Stimulated activated naive CD8-positive, alpha-beta T cell treated with anti-CD3 and anti-CD28 coated beads, Interleukin-15, Interleukin-2, amounts not matched to agents 100 U/mL and 50 U/mL, for 24 hours (primary cell): ENCODE measurements at places on chromosomes 12 and 14.
A peak's percentile ranks its signal among the peaks of the same experiment; 100 is the strongest.

DNA sequence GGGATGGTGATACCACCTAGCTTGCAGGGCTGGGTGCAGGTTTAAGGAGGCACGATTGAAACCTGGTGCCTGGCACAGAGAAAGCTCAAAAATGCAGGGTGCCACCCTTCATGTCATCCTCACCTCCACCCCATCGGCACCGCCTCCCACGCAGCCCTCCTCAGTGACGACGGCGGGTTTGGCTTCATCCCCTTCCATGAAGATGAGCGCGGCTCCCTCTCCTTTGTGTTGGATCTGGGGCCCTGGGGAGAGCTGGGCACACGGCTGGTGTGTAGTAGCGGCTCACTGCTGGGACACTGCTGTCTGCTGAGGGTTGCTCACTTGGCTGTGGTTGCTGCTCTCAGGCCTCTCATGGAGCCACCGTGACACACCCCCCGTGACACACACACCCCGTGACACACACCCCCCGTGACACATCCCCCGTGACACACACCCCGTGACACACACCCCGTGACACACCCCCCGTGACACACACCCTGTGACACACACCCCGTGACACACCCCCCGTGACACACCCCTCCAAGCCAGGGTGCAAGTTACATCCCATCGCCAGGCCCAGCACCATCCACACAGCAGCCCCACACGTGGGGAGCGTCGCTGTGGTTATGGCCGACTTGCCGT lies 42.9 kb upstream of the FZD10 start:
- no peak for DNase-seq

- no peak for DNase-seq
These were observed 5.4 kb downstream of the SRSF5 start for GRCh38 chr14:69772082-69773017.

GRCh38 chr12:131222329-131223139 lies 268.8 kb downstream of the ADGRD1 start:
- peak; percentile 21 for DNase-seq

GRCh38 chr12:32490801-32491200 lies 91.4 kb downstream of the FGD4 start:
- DNase-seq = no peak

DNA sequence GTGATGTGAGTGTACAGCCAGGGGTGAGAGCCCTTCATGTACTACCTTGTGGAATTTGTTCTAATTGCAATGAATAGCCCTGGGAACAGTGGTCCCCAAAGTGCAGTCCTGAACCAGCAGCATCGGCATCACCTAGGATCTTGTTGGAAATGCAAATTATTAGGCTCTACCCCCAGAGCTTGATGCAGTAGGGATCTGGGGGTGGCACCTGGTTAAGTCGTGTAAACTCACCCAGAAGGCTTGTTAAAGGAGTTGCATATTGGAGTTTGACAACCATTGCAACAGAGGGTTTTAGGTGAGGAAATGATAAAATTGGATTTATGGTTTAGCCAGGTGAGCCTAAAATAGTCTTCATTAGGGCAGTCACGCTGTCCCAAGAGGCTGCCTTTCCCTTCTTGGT lies 73.2 kb downstream of the PLEKHG3 start:
- DNase-seq = no peak

GRCh38 chr14:78005325-78005724 lies 164.8 kb upstream of the NRXN3 start:
- no peak for DNase-seq

- DNase-seq = no peak
These were observed 33.7 kb downstream of the SYNE3 start for GRCh38 chr14:95482627-95483308.

DNA sequence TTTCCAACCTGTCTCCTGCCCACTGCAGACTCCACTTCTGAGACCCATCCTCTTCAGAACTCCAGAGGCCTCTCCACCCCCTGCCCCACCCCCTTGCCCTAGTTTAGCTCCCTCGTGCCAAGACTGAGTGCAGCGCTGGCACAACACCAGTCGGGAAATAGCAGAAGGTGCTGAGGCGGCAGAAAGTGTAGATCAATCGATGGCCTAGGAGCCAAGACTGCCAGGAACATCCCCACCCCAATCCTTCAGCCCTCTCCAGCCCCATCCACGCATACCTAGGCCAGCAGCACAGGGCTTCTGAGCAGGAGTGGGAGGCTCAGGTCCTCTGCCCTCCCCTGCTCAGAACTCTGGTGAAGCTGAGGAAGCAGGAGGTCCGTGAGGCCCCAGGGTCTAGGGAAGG lies 1.1 kb downstream of the CPNE6 start:
- DNase-seq = no peak

DNA sequence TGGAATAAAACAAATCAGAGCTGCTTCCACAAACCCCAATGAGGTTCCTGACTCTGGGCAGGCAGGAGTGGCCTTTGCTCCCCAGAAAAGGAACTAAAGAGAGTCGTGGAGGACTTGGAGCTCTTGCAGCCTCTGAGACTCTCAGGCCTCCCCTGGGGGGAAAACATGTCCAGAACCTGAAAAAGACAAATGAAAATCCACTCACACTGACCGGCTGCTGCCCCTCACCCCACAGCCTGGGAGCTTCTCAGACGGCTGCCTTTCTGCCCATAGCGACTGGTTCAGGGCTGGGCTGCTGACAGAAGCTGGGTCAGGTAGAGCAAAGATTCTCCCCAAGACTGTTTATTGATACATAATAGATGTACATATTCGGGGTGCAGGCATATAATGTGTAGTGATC lies 356.0 kb downstream of the ADGRD1 start:
- no peak for DNase-seq

DNA sequence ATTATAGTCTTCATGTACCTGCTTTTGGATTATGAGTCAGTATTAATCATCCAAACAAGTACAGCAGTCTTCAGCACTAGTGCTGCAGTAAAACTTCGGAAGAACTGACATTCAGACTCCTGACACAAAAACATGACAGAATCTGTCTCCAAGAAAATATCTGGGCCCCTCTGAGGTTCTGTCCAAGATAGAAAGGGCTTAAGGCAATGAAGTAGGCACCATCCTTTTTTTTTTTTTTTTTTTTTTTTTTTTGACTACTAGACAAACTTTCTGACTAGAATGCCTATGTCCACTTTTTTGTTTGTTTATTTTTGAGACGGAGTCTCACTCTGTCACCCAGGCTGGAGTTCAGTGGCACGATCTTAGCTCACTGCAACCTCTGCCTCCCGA lies 112.5 kb downstream of the MED13L start:
- DNase-seq = no peak

DNA sequence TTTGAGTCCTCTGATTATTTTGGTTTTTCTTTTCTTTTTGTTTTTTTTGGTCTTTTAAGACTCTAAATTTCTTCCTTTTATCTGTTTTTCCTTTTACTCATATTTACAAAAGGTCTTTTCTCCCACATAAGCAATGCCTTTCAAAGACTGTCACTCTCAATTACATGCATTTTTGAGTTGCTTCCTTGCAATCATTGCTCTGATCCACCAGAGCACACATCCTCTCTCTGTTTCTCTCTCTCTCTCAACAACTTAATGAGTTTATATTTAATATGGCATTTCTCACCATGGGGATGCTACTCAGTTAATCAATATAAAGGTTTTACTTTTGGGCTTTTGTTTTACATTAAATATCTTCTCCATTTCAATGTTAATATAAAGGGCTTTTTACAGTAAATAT lies 62.7 kb upstream of the OR10AD1 start:
- DNase-seq = no peak

- DNase-seq = peak; percentile 63
These were observed 99.1 kb upstream of the NAP1L1 start for GRCh38 chr12:76183459-76184186.

DNA sequence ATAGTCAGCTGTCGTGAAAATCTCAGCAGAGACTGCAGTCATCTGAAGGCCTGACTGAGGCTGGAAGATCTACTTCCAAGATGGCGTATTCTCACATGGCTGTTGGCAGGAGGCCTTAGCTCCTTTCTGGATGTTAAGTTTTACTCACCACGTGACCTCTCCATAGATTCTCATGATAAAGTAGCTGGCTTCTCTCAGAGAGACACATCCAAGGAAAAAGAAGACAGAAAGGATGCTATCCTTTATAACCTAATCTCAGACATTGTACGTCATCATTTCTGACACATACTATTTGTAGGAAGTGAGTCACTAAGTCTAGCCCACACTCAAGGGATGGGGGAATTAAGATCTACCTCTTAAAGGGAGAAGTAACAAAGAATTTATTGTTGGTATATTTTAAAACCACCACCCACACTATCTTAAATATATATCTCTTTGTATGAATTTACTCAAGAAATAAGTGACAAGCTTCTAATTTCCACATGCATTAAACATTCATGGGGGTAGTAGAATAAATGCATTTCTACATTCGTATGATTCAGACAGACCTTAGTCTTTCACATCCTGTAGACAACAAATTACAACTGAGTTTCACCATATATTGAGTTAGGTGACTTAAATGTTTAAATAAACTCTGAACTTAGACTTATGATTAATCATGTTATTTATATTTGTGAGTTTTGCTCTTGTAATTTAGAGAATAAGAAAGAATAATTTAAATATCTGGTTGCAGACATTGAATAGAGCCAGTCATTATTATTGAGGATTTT lies 411.0 kb downstream of the LRIG3 start:
- no peak for DNase-seq

GRCh38 chr14:69500736-69501135 lies 16.2 kb downstream of the PLEKHD1 start:
- DNase-seq = no peak

DNA sequence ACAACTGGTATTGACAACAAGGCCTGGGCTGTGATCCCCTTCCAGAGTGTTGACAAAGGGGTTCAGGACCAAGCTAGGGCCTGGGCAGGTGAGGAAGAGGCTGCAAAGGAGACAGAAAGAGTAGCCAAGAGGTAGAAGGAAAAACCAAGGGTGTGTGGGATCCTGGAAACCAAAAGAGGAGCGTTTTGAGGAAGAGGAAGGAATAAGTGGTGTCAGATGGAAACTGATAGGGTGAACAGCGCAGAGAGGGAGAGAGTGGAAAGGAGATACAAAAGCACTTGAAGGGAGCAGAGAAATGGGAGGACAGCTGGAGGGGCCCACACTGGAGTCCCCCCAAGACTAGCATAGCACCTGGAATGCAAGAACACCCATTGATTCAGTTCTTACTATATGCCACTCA lies 8.3 kb upstream of the HVCN1 start:
- no peak for DNase-seq

- no peak for DNase-seq
These were observed 278.2 kb downstream of the ZFP36L1 start for GRCh38 chr14:68514608-68515194.

- no peak for DNase-seq
These were observed 10.4 kb downstream of the OSBPL8 start for GRCh38 chr12:76549131-76549530.

- DNase-seq = no peak
These were observed 12.6 kb downstream of the TUBA1C start for GRCh38 chr12:49277466-49277865.

DNA sequence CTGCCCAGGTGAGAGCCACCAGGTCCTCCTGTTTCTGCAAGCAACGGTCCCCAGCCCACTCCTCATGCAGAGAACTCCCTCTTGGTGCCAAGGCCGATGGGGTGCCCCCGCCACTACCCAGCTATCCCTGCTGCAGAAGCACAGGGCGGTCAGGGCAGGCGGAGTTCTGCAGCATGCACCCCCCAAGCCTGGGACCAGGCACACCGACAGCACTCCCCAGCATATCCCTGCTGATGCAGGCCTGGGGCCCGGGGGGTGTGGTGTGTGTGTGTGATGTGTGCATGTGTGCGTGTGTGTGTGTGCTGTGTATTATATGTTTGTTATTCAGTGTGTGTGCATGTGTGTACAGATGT lies 27.7 kb upstream of the FZD10 start:
- DNase-seq = no peak

DNA sequence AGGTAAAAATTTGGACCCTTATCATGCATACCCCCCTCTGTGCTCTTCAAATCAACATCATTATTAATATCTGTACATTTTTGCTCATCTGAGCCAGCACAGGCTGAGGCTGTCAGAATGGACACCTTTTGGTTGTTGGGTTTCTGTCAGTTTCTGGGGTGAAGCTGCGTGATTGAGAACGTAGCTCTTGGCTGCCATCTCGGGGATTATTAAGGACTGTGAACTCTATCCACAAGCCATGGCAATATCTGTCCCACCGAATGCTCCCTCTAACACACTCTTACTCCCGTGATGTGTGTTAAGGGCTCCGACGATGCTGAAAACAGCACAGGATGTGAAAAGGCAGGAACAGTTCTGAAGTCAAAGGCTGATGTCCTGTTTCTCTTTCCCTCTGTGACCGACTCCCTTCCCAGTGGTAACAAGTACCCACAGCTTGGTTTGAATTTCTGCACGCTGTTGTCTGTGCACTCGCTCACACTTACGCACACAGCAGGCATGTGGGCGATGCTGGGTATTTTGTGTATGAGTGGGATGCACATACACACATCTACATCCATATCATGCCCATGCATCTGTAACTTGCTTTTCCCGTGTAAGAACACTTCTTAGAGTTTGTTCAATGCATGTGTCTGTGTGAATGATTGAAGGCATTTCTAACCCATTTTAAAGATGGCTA lies 405.6 kb downstream of the TMEM121 start:
- no peak for DNase-seq

GRCh38 chr14:61881046-61881445 lies 118.8 kb downstream of the SNAPC1 start:
- no peak for DNase-seq

DNA sequence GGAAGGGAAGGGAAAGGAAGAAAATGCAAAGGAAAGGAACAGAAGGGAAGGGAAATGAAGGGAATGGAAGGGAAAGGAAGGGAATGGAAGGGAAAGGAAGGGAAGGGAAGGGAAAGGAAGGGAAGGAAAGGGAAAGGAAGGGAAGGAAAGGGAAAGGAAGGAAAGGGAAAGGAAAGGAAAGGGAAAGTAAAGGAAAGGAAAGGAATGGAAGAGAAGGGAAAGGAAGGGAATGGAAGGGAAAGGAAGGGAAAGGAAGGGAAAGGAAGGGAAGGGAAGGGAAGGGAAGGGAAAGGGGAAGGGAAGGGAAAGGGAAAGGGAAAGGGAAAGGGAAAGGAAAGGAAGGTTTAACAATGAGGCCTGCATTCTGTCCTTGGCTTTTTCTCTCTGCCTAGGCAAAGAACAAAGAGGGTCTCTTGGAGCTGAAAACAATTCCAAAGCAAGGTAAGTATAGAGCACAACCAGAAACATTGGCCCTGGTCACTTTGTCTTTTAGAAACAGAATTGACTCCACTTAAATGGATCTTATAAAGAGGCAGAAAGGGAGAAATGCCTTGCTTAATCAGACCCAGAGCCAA lies 525.9 kb upstream of the TMPO start:
- DNase-seq = no peak

DNA sequence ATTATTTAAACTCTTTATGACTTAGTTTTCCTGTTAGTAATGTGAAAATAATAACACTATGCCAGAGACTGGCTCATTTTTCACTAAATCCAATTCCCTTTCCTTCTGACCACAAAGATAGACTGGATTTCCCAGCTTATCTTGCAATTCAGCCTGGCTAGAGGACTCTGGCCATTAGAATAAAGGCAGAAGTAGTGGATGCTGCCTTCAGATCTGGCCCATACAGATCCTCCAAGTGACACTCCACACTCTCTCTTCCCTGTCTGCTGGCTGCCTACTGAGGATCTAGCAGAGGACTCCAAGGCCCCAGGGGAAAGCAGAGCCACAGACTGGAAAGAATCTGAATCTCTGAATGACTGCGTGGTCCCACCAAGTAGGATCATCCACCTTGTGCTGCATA lies 188.8 kb upstream of the LMNTD1 start:
- DNase-seq = no peak

GRCh38 chr14:74824997-74825396 lies 50.9 kb downstream of the PROX2 start:
- no peak for DNase-seq

GRCh38 chr12:106878804-106879203 lies 76.9 kb upstream of the TMEM263 start:
- DNase-seq = no peak

GRCh38 chr14:93332397-93332852 lies 411 bp downstream of the BTBD7 start:
- peak; percentile 51 for DNase-seq
